ENCODE measurements at places on chromosomes 2 and 18.

- no peak for DNase-seq
Observed at GRCh38 chr2:44708661-44709000, 232.9 kb upstream of the SIX3 start.

GRCh38 chr18:73947180-73947921 is 200.3 kb downstream of the FBXO15 start:
- DNase-seq, result no peak

- DNase-seq, result no peak
Observed at GRCh38 chr2:8644605-8645175, 37.2 kb upstream of the ID2 start.

- DNase-seq, result no peak
Observed at GRCh38 chr2:136019306-136019705, 33.9 kb upstream of the DARS1 start.

DNA sequence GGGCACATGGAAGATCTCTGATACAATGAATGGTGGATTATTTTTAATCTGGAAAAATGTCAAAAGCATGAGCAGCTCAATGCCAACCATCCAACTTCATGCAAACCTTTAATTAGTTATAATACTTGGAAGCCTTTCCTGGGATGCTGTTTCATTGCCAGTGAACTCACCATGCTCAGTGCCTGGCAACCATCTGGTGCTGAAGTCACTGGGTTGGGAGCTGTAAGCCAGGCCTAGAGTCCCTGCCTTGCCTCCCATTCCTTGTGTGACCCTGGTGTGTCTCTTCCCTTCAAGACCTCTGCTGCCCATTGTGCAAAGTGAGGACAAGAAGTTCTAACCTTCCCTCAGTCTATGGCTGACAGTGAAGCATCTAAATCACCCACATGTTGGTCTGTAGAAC is 458.7 kb downstream of the RNF144A start:
- no peak for DNase-seq

DNA sequence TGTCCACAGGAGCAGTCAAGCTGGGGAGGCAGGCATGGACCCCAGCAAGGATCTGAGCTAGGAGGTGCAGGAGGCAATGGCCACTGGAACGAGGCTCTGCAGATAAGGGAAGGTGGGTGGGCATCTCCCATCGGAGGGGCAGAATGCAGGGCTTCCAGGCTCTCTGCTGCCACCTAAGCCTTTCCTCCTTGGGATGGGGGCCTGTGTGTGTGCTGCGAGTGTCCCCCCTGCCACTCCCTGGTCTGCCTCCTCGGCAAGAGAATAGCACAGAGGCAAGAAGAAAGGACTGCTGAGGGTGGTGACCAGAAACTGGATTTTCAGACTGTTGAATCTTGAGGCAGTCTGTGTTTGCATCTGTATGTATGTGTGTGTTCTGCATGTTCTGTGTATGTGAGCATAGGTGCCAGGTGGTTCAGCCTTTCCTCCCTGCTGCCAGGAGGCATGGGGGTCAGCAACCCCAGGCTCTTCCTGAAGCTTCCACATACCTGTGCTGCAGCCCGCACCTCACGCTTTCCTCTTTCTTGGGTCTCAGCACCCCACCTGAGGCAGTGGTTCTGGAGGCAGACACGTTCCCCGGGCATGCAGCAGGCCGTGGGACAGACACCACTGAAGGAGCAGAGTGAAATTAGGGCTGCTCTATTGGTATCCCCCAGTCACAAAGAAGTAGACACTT is 86.7 kb downstream of the EPAS1 start:
- no peak for DNase-seq

DNA sequence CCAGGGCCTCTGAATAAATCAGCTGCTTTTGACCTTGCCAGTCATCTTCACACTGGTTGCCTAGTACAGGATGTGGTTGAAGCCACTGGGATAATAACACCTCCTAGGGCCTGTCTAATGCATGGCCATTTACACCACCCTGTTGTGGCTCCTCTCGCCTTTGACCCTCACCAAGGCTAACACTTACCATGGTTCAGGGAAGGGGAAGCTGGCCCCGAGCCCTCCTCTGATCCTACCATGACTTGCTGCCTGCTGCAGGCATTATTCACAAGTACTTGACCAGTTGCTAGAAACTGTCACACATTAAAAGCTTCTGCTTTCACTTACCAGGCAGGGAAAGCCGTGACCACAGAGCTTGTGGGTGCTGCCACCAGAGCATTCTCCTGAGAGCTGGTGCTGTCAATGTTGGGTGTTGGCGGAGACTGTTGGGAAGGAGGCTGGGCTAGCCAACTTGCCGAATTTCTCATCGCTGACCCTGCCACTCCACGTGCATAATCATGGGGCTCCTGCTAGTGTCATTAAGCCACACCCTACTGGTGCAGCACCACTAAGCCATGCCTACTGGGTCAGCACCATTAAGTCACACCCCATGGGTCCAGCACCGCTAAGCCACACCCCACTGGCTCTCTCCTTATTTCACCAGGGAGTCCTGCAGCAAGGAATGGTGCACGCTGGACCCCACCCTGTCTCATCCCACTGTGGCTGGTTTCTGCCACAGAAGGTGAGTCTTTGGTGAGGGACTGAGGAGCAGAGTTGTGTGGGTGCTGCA is 47.0 kb upstream of the TTC39C start:
- peak; percentile 57 for DNase-seq

GRCh38 chr18:58025733-58026132 is 18.3 kb upstream of the NEDD4L start:
- DNase-seq, result no peak

DNA sequence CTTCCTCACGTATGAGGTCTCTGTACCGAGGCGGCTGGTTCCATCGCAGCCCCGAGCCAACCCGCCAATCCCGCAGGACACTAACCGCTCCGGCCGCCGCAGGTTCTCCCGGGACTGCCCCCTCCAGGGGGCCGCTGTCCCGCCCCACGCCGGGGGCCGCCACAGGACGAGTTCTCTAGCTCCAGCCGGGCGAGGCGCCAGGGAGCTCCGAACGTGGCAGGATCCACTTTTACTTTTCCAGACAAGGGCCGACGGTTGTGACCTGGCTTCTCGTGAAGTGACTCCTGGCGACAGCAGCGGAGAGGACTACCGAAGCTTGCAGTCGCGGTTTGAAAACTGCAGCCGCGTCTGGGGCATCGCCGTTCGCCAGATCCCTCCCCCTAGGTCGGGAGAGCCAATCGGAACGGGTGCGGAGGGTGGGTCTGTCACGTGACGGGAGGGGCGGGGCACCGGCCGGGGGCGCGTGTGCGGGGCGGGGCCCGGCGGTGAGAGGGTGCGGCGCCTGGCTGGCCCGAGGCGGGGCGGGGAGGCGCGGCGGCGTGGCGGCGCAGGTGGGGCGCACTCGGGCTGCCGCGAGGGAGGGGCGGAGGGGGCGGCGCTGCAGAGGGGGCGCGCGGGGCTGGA is at the start of gene STK17B:
STK17B (minus strand) TSS at position 331 of the 624 bp plus-strand sequence. CDS start 8,195 bp downstream, outside the sequence.
- peak; percentile 78 for DNase-seq

DNA sequence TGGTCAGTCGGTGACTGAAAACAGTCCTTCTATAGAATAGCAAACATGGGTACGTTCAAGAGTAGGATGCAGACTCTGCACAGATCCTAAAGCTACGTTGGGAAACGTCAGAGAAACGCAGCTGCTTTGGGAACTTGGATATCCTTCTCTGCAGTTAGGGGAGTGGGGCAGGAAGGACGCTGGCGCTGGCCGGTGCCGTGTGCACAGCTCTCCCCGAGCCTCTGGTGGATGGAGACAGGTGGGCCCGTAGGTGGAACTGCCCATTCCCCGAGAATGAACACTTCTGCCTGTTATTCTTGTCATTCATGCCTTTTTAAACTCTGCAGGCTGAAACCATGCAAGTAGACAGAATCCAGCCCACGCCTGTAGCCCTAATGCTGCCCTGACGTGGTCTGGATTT is 91.7 kb upstream of the MBOAT2 start:
- DNase-seq, result no peak

DNA sequence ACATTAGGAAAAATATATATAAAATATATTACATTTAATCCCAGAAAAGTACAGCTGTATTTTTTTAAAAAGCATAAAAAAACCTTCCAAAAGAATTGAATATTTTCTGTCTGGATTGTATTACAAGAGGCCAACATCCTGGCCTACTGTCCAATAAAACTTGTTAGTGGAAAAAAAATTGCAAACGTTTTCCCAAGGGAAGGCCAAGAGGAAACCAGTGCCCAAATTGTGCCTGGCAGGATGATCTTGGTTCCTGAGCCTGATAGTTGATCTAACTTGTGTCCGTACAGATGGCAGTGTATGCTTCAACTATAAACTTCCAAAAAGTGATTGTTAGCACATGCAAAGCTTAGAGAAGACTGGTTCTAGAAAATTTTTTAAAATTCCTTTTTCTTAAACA is 90.6 kb upstream of the LPIN2 start:
- no peak for DNase-seq

GRCh38 chr2:179180242-179180641 is 84.4 kb downstream of the SESTD1 start:
- DNase-seq, result no peak

DNA sequence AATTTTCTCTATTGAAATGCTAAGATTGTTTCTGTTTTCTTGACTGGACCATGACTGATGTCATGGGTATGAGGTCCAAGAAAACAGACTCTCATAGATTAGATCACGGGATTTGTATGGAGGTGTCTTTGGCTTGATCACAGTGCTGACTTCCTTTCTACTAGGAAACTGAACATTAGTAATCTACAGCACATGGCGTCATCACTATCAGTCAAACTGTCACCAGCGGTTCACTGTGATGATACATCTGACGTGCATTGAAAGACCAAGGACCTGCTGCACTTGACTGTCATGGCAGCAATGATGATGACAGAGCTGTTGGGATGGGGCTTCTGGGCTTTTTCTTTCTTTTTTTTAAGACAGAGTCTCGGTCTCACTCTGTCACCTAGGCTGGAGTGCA is 28.2 kb upstream of the IMPA2 start:
- DNase-seq, result no peak

DNA sequence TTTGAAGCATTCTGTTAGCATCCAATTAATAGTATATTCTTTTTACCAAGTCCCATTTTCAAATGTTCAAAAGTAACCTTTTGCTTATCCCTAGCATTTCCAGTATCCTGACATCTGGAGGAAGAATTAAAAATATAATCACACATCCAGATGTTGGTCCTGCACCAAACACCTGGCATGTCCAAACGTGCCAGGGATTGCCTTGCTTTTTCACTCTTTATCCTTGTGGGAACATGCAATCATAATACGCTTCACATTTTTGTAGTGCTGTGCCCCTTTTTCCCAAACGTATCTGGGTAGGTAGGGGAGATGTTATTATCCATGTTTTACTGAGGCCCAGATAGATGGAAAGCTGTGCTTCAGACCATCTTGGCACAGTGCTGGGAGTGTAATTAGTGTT is 133.0 kb downstream of the TPGS2 start:
- no peak for DNase-seq

- no peak for DNase-seq
Observed at GRCh38 chr2:174959787-174960186, 45.4 kb downstream of the CHN1 start.

DNA sequence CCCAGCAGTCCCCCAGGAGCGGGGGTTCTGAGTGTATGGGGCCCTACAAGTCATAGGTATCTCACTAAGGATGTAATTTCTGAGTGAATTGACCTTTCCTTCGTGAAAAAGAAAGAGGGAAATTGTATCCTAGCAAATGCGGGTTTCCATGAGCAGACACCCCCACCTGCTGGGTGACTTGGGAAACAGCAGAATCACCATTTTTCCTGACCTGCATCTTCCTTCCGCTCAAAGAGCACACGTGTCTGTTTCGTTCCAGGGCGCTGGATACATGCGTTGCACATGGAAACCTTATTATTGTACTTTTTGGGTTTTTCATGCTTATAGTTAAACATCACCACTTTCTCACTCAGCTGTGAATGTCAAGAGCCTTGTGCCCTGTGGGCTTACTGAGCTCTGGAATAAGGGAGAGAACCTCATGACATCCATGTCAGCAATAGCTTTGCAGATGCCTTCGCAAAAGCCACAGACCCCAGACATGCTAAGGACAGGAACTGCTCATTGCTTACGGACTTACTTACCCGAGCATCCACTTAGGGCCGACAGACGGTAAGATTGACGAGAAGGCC is 132.8 kb downstream of the TPO start:
- DNase-seq, result peak; percentile 51

DNA sequence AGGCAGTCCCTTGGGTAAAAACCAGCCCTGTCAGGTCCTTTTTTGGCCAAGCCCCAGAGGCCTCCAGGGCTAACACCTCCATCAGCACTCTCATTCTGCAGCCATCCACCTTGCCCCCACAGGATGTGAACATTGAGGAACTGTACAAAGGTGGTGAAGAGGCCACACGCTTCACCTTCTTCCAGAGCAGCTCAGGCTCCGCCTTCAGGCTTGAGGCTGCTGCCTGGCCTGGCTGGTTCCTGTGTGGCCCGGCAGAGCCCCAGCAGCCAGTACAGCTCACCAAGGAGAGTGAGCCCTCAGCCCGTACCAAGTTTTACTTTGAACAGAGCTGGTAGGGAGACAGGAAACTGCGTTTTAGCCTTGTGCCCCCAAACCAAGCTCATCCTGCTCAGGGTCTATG is 7.3 kb downstream of the IL1F10 start:
- DNase-seq, result no peak

DNA sequence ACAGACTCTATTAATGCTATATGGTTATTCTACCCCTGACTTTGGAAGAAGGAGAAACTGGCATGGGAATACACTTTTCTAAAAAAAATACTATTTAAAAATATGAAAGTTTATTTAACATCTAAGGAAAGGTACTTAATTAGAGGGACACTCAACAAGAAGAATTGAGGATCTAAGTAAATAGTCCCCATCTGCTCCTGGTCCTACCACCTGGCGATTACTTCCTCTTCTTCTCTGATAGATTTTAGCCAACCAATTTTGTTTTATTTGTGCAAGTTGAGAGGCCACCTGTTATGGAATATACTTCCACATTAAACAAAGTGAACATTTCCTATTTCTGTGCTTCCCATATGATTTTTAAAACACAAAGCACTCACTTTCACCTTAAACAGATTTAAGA is 111.7 kb downstream of the BCL2 start:
- DNase-seq, result no peak

GRCh38 chr2:85369500-85369899 is 14.9 kb downstream of the ELMOD3 start:
- DNase-seq, result no peak

DNA sequence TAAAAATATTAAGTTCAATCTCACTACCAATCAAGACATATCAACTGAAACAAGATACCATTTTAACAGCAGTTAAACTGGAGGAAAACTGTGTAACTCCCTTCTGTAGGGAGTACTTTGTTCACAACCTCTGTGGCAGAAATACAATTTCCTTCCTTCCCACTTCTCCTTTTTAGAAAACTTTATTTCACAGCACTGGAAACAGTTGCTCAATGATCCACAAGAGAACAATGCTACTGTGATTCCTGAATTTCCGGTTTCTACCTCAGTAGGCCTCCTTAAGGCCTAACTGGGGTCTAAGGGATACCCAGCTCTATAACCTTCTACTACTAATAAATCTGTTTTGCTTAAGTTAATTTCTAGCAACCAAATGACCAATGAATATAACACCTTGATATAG is 14.1 kb downstream of the TLK1 start:
- no peak for DNase-seq

- no peak for DNase-seq
Observed at GRCh38 chr2:216765761-216766262, 70.5 kb upstream of the IGFBP5 start.

GRCh38 chr2:215186021-215186420 is 47.6 kb upstream of the ABCA12 start:
- no peak for DNase-seq

- DNase-seq, result no peak
Observed at GRCh38 chr2:208371634-208371935, 35.0 kb upstream of the PTH2R start.
